Astrocyte (in vitro differentiated cells and primary cell): ENCODE measurements at places on chromosomes 1 and 21.

- H3K36me3 ChIP-seq: no peaks in the 10 kb centered on the region
- peak; percentile 47 for DNase-seq
- no peak overlapping the region for H3K4me3 ChIP-seq
- no peaks in the 10 kb centered on the region for H3K27me3 ChIP-seq
Observed at GRCh38 chr1:180674603-180675530, 43.0 kb downstream of the XPR1 start.

DNA sequence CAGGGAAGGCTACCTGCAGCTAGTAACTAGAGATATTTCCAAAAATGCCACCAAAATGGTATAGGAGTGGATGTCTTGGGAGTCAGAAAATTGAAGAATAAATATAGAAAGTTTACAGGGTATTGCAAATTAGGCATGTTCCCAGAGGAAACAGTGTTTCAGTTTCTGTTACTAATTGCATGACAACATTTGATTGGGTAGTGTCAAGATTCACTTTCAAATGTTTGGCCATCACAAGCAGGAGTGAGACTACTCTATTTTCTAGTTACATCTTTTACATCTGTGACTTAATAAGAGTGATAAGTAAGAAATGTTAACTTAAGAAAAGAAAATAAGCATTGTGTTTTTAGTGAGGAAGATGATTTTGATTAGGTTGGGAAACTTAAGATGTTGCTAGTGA is 30.2 kb downstream of the AMY1C start:
- H3K4me1 ChIP-seq: no peaks in the 10 kb centered on the region
- DNase-seq: no peak
- no peak overlapping the region for H3K4me3 ChIP-seq

- no peak for DNase-seq
- no peaks in the 10 kb centered on the region for H3K27me3 ChIP-seq
- H3K27ac ChIP-seq: no peak overlapping the region
- no peaks in the 10 kb centered on the region for H3K36me3 ChIP-seq
- no peak overlapping the region for H3K4me3 ChIP-seq
Observed at GRCh38 chr1:192598589-192598988, 23.0 kb downstream of the RGS1 start.

DNA sequence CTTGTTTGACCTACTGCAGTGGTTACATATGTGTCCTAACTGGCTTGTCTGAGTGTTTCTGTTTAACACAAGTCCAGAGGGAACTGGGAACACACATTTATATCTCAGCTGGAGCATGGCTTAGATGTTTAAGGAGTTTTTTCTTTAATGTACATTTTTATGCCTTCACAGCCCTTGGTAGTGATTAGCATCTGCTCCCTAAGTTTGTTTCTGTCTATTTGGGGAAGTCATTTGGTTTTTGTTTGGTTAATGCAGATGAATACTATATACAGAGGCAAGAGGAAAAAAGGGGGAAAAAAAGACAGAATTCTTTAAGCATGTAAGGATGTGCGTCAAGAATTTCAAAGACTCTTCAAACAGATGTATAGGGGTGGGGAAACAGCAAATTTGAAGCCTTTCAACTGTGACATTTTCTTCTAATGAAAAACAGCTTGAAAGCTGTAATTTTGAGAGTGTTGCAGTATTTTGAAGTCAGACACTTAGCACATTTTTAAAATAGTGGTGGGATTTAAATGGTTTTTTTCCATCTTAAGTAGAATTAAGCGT is 15.4 kb downstream of the MACO1 start:
- H3K27ac ChIP-seq: no peak overlapping the region
- no peak for DNase-seq
- H3K4me3 ChIP-seq: no peak overlapping the region

GRCh38 chr1:36118447-36119204 is 6.4 kb downstream of the COL8A2 start:
- no peak overlapping the region for H3K27ac ChIP-seq
- peaks cover 3% of the 10 kb centered on the region for H3K27me3 ChIP-seq
- no peaks in the 10 kb centered on the region for H3K36me3 ChIP-seq
- peaks cover 30% of the 10 kb centered on the region for H3K4me1 ChIP-seq
- DNase-seq: no peak
- no peak overlapping the region for H3K4me3 ChIP-seq

- peaks cover 11% of the 10 kb centered on the region for H3K36me3 ChIP-seq
- H3K27ac ChIP-seq: no peak overlapping the region
- no peaks in the 10 kb centered on the region for H3K27me3 ChIP-seq
- H3K4me1 ChIP-seq: no peaks in the 10 kb centered on the region
Observed at GRCh38 chr1:226355669-226356551, 46.9 kb upstream of the LIN9 start.

DNA sequence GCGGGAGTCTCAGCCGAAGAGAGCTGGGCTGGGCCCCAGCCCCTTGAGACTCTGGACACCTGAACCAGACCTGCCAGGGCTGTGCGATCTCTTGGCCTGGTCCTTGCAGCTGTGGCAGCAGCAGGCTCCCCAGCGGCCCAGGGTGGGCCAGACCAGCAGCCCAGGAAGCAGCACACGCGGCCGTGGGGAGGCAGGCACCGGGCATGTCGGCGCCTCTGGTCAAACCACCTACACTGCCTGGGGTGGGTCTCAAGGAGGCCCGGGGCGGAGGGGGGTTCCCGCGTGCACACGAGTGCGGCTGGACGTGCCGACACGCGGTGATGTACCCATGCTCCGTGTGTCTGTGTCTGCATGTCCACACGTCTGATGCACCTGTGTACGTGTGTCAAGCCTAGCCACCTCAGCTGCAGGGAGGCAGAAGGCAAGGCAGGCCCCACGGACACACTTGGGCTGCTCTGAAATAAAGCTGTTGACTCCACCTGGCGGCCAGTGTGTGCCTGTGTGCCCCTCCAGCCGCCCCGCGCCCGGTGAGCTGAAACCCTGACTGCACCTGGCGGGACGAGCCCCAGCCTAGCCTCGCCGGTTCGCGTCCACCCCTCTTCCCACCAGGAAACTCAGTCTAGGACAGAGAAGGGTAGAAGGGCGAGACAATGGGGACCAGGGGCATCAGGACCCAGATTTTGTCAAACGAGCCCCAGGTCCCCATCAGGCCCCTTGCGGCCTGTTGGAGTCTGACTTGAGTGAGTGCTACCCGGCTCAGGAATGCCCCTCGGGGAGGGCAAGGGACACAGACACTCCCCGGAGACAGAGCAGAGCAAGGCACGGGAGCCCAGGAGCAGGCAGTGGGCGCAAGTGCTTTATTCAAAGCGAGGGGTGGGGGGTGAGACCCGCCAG is 11.6 kb downstream of the SCNN1D start:
- H3K27ac ChIP-seq: no peak overlapping the region
- no peaks in the 10 kb centered on the region for H3K36me3 ChIP-seq
- no peaks in the 10 kb centered on the region for H3K4me1 ChIP-seq
- peak; percentile 35 for DNase-seq
- no peaks in the 10 kb centered on the region for H3K27me3 ChIP-seq

DNA sequence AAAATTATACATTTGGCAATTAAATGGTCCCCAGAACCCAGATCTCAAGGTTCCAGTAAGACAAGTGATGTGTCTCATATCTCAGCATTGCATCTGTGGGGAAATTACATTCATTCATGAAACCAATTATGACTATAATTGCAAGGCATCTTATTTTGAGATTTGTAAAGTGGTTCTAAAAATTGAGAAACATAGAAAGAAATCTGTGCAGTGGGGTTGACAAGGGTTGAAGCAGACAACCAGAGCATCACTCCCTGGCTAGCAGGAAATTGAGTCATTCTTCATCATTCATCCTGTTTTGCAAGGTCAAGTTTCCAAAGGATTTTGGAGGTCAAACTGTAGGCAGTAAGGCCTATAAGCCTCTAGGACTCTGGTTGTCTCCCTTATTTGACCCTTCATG is 25.1 kb upstream of the MROH9 start:
- H3K4me1 ChIP-seq: peaks cover 10% of the 10 kb centered on the region
- H3K27ac ChIP-seq: no peak overlapping the region
- no peaks in the 10 kb centered on the region for H3K27me3 ChIP-seq
- peak; percentile 24 for DNase-seq
- no peak overlapping the region for H3K4me3 ChIP-seq
- no peaks in the 10 kb centered on the region for H3K36me3 ChIP-seq

DNA sequence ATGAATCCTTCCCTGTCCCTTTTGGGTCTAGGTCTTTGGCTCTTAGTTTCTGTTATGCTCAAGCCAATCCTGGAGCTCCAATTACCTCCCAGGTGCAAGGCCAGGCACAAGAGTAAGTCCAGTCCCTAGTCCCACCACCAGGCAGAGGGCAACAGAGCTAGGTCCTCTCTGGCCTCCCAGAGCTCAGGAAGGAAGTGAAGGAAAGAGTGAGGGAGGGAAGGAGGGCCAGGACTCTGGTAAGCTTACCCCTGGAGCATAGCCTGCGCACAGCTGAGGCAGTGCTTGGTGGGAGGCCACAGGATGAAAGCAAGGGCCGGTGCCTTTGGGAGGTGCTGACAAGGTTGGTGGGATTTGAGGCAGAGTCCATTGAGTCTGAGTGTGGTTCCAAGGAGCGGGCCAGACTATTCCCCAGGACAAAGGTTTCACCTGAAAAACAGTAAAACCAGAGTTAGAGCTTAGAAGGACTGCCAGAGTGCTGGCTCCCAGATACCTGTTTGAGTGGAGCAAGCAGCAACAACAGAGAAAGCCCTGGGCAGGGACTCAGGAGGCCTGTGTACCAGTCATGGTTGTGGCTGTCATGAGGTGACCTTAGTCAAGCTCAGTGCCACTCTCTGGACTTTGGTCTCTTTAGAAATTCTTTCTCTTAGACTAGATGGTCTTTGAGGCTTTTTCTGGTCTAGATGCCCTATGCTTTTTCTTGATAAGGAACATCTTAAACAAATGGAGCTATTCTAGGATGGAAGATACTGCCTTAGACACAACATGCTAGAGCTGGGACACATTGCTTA is 15.8 kb upstream of the SLFNL1 start:
- H3K27ac ChIP-seq: no peak overlapping the region
- H3K36me3 ChIP-seq: peaks cover 11% of the 10 kb centered on the region
- no peaks in the 10 kb centered on the region for H3K4me1 ChIP-seq
- DNase-seq: no peak
